ENCODE measurements at places on chromosomes 12 and 14.

- DNase-seq, result no peak
These were observed 143.9 kb downstream of the ALX1 start for GRCh38 chr12:85423947-85424346.

GRCh38 chr14:79567306-79567705, 644.0 kb downstream of the DIO2 start:
- DNase-seq, result no peak

DNA sequence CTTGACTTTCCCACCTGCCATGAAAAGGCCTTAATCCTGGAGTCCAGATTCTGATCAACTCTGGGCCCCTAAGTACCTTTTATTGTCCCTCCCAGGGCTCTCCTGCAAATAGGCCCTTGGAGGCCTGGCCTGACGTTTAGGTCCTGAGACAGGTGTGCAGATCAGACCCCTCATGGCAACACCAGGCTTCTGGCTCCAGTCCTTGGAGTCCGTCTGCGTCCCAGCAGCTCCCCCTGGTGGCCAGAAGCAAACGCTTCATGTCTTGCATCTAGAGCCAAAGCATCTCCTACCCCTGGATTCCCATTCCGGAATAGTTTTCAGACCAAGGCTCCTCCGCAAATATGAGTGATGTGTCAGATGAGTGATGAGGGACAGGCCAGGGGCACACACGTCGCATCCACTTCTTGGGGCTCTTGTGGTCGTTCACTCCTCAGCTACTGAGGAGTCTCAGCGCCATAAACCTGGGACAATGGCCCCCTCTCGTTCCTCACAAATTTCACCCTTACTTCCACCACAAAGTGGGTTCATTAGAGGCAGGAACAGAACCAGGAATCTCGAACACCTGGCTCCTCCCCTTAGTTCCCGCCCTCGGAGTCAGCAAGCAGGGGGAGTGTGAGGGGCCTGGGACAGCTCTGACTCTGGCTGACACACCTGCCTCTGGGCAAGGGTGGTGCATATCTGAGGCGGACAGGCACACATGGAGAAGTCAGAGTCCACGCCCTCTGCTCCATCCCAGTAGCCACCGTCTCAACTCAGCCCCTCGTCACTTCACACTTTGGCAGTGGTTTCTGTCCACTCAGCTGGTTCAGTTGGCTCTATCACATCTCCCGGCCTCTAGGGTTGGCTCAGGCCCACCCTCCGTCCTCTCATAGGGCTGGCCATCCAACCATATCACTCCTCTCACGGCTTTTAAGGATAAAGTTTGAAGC, 77.9 kb upstream of the PWP1 start:
- DNase-seq, result peak; percentile 74

DNA sequence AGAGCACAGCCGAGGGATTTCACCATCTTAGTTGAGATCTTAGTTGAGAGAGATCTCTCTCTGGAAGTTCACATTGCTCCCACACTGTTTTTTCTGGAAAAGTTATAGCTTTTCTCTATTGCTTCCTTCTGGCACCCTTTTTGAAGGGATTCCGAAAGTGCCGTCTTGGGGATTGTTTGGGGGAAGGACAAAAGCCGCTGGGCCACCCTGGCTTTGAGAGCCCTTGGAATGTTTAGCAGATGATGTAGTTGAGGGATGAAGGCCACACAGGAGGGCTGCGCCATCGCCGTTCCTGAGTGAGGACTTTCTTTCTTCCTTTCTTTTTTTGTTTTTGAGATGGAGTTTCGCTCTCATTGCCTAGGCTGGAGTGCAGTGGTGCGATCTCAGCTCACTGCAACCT, 17.7 kb downstream of the PLEKHG3 start:
- DNase-seq, result no peak

DNA sequence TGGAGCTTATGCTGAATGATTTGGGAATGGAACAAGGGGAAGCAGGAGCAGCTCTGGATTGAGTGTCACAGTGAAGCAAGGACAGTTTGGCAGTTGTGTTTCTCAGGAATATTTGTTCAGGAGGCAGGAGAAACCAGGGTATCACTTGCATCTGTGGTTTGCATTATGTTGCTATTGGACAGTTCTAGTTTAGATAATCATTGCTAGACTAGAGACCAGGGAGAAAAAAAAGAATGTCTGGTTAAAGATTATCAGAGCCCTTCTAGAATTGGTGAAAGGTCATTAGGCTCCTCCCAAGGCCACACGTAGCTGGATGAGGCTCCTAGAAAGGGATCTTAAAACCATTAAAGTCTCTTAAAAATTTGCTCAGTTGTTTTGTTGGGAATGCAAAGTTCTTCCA, 17.0 kb upstream of the SRSF5 start:
- DNase-seq, result no peak

DNA sequence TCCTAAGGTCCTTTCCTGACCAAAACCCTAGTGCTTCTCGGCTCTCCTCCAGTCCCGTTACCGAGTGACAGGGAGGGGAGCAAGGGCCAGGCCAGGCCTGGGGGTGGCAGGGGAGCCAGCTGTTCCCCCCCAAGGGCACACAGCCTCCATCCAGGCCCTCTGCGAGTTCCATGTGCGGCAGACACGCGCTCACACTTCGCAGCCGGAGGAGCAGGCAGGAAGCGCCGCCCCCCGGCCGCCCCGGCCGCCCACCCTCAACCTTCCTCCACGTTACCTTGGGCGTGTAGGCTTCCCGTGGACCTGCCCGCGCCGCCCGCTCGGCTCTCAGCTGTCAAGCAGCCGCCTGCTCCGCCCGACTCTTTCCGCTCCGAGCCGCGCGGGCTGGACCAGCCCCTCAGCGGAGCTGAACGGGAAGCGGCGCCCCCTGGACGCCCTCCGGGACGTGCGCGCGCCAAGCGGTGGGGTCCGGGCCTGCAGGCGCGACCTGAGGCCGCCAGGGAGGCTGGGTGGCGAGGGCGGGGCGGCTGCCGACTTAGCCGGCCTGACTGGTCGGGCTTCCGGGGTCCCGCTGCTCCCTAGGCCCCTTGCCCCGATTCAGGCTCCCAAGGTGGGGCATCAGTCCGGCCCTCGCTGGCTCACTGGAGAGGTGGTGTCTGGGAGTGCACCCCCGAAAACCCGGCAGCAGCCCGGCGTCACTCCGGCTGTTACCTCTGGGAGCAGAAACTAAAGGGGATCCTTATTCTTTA, at the start of gene CRACR2A:
Gene CRACR2A (minus strand): TSS at position 369 of the 746 bp plus-strand sequence. CDS start 56,110 bp downstream, outside the sequence.
- peak; percentile 72 for DNase-seq

DNA sequence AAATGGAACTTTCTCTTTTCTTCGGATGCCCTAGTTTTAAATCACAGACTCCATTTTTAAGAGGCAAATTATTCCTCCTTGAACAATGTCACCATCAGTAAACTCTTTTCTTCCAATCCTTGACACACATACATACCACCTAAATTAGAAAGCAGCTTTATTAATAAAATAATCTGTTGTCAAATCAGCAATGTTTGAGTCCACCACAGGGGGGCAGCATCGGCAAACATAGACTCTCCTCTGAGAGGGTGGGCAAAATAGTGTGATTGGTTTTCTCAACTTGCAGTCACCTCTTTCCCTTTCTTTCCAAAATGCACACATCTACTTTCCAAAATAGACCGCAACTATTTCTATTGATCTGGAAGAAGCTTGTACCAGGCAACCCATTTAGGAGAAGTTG, 438.4 kb upstream of the OR4E1 start:
- DNase-seq, result peak; percentile 34

DNA sequence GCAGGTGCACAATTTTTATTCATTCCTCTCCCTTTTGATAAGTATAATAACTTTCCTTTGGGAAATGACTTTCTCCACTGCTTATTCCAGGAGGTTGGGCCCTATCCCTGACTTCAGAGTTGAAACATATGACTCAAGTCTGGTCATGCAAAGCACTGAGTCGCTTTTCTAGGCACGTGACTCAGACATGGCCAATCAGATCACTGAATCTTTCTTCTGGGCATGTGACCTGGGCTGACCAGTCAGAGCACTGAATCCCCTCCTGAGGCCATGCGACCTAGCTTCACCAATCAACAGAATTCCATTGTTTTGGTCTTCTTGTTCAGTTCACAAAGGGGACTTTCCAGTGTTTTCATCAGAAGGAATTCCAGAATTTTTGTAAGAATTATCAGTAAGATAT, 377.1 kb upstream of the KITLG start:
- DNase-seq, result no peak

DNA sequence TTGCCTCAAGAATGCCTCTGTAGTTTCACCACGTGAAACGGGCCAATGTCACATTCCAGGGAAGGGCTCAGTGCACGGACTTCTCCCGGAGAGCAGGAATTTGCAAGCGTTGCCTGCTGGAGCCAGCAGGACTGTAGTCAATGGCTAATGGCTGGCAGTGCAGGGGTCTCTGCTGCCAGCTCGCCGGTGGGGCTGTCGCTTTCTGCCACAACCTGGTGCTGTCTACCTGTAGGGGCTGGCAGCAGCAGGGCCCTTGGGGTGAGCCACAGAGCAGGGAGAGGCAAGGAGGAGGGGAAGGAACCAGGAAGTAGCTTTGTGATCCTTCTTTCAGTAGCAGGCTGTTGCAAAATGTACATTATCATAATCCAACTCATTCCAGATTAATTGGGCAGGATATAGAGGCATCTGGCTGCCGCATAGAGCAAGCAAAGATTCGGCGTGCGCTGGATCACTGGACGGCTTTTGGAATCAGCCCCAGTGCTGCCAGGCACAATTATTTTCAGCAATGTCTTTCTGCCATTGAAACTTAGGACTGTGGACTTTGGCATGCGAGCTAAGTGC, 114.1 kb downstream of the PAPOLA start:
- DNase-seq, result no peak

GRCh38 chr12:109510196-109510595, 32.8 kb downstream of the UBE3B start:
- DNase-seq, result no peak

- DNase-seq, result no peak
These were observed 68.5 kb downstream of the SPPL3 start for GRCh38 chr12:120835657-120836056.

- no peak for DNase-seq
These were observed 8.8 kb downstream of the LPCAT3 start for GRCh38 chr12:7009512-7009911.

DNA sequence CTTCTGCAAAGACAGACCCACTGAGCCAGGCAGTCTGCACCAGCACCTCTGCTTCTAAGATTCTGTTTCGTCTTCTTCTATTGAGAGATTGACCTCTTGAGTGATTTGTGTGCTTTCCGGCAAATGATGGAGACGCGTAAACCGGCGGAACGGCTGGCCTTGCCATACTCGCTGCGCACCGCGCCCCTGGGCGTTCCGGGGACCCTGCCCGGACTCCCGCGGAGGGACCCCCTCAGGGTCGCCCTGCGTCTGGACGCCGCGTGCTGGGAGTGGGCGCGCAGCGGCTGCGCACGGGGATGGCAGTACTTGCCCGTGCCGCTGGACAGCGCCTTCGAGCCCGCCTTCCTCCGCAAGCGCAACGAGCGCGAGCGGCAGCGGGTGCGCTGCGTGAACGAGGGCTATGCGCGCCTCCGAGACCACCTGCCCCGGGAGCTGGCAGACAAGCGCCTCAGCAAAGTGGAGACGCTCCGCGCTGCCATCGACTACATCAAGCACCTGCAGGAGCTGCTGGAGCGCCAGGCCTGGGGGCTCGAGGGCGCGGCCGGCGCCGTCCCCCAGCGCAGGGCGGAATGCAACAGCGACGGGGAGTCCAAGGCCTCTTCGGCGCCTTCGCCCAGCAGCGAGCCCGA, 703 bp downstream of the ASCL4 start:
- DNase-seq, result no peak

DNA sequence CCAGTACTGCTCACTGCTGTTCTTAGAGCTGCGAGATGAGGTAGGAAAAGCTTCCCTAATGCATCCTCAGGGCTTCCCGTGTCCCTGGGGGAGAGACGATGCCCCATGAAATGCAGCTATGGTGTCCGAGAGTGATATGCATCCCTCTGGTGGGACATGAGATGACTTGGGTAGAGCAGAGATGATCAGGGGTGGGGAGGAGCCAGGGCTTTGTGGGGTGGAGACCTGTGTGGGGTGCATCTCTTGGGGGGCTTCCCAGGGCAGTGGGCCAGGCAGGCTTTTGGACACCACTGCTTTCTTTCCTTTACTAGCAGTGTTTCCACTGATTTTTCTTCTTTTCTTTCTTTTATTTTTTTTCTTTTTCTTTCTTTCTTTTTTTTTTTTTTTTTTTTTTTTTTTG, 147.3 kb downstream of the ADGRD1 start:
- no peak for DNase-seq

- DNase-seq, result no peak
These were observed 10.3 kb upstream of the KCNA1 start for GRCh38 chr12:4899364-4899763.

DNA sequence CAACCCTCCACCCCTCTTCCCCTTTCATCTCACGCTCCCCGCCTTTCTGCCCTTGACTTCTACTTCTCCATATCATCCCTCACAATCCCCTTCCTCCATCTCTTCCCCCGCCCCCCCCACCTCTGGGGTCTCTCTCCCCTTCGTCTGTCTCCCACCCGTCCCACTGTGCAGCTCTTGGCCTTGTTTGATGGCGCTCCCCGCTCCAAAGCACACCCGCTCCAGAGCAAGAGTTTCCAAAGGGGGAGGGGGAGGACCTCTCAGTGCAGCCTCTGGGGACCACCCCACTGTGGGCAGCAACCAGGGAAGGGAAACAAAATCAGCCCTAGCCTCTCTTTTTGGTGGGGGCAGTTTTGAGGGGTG, 774 bp downstream of the CHGA start:
- DNase-seq, result no peak

DNA sequence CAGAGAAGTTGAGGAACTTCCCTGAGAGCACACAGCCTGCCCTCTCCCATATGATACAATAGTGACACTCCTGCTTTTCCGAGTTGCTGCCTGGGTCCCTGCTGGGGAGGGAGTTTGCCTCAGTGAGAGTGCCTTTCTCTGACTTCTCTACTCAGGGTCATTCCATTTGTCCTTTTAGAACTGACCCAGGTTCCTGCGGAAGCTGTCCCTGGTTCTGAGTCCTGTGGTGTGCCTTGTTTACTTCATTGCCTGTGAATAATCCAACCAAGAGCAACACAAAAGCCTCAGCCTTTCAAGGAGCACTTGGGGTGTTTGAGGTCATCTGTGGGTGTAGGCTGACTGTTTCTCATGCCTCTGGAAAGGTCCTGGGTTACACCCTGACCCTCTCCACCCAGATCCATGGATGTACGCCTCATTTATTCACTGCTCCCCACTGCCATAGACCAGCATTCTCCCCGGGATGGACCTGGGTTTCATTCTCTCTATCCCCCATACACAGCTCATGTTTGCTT, 13.6 kb downstream of the SERPINA1 start:
- DNase-seq, result no peak

GRCh38 chr14:67814821-67815220, 1.6 kb downstream of the ZFYVE26 start:
- DNase-seq, result no peak

DNA sequence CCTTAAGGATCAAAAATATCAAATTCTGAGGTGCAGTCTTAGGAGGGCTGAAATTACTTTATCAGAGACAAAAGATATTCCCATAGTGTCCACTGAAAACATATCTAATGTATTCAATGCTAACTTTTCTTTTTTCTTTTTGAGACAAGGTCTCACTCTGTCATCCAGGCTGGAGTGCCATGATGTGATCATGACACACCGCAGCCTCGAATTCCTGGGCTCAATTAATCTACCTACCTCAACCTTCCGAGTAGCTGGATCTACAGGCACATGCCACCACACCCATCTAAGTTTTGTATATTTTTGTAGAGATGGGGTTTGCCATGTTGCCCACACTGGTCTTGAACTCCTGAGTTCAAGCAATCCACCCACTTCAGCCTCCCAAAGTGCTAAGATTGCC, 68.3 kb downstream of the ZC3H14 start:
- DNase-seq, result no peak

Measured in activated T-cell treated with anti-CD3 and anti-CD28 coated beads for 1 hour (primary cell).